SHP77 (cell line): ENCODE measurements at places on chromosomes 5 and 9.

DNA sequence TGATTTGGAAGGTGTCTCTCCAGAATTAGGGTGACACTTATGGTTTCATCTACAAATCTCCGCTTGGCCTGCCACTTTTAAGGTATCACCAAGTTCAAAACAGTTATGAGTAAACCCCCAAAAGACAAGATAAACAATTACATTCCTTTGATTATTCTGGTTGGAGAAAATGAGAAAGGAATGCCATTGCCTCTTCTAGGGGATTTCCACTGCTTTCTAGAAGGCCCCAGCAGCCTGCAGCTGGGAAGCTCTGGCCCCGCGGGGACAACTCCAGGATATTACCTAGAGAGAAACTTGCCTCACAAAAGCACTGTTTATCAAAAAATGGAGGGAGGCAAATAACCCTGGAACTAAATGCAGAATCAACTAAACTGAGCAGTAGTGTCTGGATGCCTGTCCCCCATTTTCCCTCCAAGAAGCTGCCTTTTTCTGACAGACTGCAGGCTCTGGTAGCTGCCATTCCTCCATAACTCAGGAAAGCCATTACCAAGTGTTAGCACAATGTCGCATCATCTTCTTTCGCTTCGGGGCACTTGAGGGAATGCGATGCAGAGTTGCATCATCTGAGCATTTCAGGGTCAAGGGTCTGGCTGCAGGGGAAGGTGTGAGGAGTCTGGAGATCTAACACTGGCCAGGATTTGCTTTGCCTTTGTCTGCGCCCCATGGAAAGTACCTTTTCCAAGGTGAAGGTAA lies 71.5 kb upstream of the PLPP6 start:
- no peak for DNase-seq

- DNase-seq, result no peak
Observed at GRCh38 chr5:113083481-113083880, 106.9 kb downstream of the DCP2 start.

- no peak for DNase-seq
Observed at GRCh38 chr5:53063791-53064190, 45.8 kb downstream of the MOCS2 start.

GRCh38 chr5:76620166-76620565 lies 3.0 kb downstream of the F2RL2 start:
- DNase-seq, result no peak

GRCh38 chr5:179410291-179411160 lies 65.3 kb upstream of the ADAMTS2 start:
- no peak for DNase-seq

- DNase-seq, result no peak
Observed at GRCh38 chr5:136034984-136035383, 6.2 kb downstream of the TGFBI start.

DNA sequence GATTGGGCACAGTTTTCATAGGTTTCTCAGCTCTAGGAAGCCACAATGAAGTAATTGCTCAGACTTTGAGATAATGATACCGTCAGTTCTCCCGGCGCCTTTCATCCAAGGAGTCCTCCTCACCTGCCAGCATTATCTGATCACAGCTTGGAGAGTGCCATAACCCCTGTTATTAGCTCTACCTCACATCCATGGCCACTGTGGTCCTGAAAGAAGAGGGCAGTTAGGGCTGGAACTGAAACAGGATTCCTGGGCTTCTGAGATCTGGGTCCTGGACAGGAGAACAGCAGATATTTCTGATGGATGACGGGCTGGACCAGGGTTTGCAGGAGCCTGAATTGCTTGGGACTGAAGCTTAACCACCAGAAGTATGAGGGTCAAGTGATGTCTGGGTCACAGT lies 13.5 kb downstream of the RGS3 start:
- DNase-seq, result no peak

DNA sequence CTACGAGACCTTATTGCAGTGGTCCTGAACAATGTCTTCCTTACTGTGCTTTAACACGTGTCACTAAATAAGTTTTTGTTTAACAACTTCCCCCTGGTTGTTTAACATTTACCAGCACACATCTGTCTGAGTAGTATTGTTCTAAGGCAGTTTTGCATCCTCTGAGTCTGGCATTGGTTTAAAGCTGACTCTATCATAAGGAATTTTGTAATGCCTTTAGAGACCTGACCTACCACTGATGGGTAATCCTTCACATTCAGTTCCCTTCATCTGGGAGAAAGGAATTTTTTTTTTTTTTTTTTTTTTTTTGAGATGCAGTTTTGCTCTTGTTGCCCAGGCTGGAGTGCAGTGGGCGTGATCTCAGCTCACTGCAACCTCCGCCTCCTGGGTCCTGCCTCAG lies 20.0 kb upstream of the PCAT7 start:
- DNase-seq, result no peak

DNA sequence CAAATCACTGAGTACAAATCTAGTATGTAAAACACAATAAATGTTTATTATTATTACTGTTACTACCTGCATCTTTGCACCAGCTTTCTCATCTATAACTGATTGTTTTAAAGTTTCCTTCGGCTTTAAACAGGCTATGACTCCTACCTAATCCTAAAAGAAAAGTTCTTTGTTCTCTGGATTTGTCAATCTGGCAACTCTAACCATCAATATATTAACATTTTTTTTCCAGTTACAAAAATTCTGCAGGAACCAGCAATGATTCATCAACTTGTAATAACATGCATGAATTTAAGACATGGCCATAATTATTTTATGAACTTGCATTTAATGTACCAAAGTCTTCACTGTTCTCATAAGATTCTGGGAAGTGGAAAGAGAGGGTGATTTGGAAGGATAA lies 228.5 kb downstream of the PIK3R1 start:
- no peak for DNase-seq

- DNase-seq, result no peak
Observed at GRCh38 chr9:130872912-130873503, 23.6 kb downstream of the QRFP start.

GRCh38 chr5:129836321-129836720 lies 67.9 kb upstream of the CHSY3 start:
- DNase-seq, result no peak

DNA sequence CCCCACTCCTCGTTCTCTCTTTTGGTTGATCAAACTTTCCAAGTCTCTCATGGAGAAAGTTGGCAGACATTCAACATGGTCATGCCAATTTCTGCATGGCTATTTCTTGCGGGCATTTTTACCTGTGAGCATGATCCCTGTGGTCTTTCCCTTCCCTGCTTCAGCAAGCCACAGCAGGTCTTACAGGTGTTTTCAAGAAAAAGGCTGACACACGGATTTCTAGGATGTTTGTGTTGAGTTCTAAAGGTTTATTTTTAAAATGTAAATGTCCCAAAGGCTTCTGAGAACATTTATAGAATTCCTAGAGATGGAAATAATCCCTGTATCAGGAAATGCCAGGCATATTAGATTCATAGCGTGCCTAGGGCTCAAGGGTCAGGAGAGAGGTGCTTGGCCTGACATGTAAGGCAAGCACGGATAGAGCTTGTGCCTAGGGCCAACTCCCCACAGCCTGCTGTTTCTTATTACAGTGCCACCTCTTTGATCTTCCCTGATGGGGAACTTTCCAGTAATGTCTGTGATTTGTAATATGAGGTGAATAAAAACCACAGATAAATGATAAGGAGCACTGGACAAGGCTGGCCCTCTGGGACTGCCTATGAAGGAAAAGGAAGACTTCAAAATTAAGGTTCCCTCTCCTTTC lies 79.8 kb downstream of the MUSK start:
- DNase-seq, result no peak

DNA sequence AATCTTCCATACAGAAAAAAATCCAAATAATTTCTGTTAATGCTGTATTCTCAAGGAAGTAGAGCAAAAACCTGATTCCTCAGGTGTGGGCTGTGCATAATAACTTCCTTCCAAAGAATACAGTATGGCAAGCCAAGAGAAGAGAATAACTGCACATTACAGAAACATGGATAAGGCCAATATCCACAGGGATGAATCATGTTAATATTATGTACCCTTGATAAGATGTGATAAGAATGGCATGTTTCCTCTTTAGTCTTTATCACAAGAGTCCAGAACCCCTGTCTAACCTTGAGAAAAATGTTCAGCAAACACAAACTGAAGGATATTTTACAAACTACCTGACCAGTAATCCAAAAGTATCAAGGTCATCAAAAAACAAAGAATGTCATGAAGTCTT lies 795.8 kb downstream of the SEMA5A start:
- DNase-seq, result no peak

DNA sequence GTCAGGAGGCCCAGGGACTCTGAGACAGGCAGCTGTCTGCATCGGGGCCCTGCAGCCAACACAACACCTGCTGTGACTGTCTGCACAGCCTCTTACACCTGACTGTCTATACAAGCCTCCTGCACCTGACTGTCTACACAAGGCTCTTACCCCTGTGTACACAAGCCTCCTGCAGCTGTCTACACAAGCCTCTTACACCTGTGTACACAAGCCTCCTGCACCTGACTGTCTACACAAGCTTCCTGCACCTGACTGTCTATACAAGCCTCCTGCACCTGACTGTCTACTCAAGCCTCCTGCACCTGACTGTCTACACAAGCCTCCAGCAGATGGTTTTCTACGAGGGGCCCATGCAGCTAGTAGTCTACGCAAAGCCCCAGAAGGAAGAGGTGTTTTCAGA lies 18.6 kb downstream of the IRX2 start:
- no peak for DNase-seq

DNA sequence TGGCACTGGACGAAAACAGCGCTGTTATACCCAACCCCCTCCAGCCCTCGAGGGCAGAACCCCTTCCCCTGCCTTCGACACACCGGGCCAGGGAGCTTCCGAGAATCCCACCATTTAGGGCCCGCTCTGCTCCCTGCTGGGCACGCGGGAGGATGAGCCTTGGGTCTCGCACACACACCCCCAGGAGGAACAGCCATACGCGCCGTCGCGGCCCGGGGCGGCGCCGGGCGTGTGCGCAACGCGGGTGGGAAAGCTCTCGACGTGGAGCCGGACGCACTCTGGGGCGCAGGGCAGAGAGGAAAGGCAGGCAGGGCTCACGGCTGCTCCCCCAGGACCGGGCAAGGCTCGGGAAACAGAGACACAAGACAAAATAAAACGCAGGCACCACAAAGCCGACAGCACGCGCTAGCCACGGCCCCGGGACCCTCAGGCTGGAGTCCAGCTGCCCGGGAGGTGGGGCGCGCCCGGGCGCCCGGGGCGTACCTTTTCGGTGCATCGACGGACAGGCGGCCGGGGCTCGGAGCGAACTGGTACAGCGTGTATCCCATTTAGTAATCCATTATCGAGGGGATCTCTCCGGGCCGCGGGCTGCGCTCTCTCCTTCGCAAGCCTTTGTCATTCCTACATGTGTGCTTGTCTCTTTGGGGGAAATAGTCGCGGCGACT lies 789 bp downstream of the SEMA6A start:
- DNase-seq, result no peak

DNA sequence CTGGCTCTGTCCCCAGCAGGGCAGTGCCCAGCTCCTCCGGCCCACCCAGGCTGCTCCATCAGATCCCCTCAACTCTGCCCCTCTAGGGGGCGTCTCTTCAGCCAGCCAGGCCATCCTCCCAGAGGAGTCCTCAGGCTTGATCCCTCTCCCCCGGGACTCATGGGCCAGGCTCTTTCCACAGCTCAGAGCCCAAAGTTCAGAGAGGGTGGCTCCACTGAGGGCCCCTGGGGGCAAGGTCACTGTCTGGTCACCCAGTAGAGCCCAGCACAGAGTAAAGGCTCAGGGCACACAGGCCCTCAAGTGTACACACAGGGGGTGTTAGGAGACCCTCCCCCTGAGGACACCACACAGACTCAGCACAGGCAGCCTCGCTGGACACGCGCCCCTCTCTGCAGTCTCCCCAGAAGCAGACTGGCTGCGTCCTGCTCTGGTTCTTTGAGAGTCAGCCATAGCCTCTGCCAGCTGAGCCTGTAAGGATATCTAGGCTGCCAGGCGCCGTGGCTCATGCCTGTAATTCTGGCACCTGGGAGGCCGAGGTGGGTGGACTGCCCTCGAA lies 64.8 kb downstream of the PAX5 start:
- no peak for DNase-seq

DNA sequence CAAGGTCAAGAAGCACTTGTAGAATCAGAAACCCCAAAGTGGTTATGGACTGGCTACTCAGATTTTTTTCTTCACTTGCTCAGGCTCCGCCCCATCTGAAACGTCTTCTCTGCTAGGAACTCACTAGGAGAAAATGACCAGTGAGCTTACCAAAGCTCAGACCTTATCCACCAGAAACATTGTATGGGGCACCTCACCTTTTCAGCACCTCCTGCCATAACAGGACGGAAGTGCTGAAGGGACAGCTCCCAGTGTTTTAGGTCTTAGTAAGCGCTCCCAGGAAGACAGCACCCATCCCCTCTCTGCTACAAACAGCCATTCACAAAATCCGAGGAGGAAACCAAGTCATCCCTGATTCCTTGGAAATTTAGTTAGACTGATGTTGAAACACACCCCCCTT lies 1.2 kb upstream of the GABRA1 start:
- DNase-seq, result no peak

DNA sequence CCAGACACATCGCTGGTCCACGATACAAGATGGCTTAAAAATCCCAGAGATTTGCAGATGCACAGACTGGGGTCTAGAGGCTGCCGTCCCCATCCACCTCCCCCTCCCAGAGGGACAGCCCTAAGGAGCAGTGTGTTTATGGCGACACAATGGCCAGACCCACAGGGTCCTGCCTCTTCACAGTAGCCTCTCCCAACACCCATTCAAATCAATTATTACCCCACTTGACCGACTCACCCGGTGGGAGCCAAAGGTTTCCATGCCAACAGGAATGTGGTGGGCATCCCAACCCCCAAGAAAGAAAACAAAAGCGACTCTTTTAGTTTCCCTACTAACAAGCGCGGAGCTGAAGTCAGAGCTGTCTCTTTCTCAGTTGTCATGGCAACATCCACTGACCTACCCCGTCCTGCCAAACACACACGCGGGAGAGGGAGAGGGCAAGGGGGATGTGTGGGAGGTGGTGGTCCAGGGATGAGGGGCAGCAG lies 209.0 kb downstream of the TTLL11 start:
- DNase-seq, result no peak

- DNase-seq, result no peak
Observed at GRCh38 chr9:112493393-112494137, 6.9 kb downstream of the KIAA1958 start.

DNA sequence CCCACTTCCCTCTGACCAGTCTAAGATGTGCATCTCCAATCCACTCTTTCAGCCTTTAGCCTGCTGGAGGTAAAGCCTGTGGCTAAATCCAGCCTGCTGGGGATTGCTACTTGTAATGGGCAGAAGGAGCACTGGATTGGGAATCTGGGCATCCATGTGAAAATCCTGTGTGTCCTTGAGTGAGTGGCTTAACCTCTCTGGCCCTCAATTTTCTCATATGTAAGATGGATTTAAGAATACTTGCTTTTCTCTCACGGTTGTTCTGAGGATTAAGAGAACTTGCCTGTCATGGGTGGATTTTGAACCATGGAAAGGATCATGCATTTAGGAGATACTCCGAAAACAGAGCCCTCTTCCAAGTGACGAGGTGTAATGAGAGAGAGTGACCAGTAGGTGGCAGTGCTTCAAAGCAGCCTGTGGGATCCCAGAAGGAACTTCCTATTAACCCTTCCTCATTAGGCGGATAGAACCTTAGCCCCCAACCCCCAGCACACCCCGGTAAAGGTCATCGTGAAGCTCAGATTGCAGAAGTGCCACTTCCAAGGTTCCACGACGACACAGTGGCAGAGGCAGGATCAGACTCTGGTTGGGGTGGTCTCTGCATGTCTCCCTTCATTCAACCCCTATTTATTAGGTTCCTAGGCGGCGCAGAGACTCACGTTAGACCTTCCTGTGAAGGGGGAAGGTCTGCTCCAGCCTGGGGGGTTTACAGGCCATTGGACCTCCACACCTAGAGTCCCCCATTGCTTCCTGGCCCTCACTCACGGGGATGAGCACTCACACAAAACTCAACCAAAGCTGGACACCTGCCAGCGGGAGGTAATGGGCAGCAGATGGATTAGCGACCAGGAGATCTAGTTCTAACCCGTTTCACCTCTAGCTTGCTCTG lies 68.7 kb upstream of the ZNF618 start:
- peak; percentile 38 for DNase-seq
